Activated CD4-positive, alpha-beta T cell treated with anti-CD3 and anti-CD28 coated beads for 1 hour (primary cell): ENCODE measurements at places on chromosomes 16 and 17.

- no peak for DNase-seq
Measured at GRCh38 chr17:64378890-64379354, 11.7 kb downstream of the PECAM1 start.

DNA sequence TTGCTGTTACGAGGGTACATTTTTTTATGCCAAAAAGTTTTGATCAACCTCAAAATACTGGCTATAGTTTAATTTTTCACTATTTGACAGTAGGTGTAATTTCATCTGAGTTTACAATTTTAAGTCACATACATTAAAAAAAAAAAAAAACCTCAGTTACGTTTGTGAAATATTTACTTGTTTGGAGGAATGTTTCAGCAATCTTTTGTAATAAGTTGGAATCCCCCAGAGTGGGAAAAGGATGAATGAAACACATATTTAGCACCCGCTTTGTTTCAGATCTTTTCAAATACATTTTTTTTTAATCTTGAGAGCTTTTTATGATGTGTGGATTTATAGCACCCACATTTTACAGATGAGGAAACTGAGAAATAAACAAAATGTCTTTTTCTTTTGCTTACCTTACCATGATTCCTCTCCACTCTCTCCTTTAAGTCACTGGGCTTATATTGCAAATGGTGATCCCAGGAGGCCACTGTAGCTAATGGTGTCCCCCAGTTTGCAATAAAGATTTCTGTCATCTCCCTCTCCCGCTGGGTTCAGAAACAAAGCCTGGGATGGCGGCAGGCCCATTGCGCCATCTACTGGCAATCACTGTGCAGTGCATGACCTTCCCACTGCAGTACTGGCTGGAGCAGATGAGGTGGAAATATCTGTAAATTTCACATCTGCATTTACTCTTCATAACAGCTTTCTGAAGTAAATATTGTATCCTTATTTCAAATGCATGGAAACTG lies 27.7 kb downstream of the TBC1D3B start:
- peak; percentile 39 for DNase-seq

DNA sequence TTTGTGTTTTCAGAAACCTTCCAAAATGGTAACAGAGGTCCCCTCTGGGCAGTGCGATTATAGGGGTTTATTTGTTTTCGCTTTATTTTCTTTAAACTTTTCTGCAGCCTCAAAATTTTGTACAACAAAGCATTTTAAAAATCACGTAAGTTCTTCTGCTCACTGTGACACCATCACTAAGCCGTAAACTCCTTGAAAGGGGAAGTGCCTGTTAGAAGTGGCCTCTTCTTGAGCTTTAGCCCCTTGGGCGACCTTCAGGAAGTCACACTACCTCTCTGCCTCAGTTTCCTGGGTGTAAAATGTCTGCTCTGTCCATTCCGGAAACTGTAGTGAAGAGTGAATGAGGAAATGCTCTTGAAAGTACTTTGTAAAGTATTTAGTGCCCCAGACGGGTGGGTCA lies 26.6 kb downstream of the ARHGAP27 start:
- DNase-seq = no peak

DNA sequence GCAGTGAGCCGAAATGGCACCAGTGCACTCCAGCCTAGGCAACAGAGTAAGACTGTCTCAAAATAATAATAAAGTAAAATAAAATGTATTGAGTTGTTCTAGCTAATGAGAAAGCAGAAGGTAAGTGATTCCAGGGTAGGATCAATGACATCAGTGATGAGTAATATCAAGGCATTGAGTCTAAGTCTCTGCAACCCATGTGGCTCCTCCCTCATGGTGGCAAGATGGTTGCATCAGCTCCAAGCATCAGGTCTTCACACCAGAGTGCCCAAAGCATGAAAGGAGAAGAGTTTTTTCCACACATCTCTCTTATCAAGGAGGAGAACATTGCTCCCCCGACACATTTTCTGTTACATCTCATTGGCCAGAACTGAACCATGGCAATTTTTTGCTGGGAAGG lies 34.8 kb upstream of the GAS7 start:
- DNase-seq = no peak

- no peak for DNase-seq
Measured at GRCh38 chr16:51579652-51580360, 428.7 kb upstream of the SALL1 start.

GRCh38 chr17:38326996-38327792 lies 16.6 kb downstream of the GPR179 start:
- no peak for DNase-seq

DNA sequence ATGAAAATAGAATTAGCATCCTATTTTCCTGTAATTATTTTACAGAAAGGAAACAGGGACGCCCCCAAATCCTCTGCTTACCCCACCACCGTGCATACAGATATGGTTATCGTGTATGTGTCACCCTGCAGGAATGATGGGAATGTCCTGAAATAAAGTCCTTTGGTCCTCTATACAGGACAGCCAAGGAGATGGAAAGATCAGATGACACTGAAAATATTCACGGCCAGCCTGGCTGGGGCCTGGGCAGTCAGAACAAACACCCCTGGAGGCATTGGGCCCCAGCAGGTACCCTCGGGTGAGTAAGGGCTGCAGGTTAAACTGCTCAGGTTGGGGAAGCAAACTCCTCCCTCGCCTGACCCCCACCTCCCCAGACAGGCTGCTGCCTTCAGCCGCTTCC lies 368.0 kb downstream of the FOXL1 start:
- DNase-seq = no peak

- no peak for DNase-seq
Measured at GRCh38 chr17:78159575-78160158, 8.7 kb upstream of the SYNGR2 start.

GRCh38 chr16:78976212-78976611 lies 624.3 kb downstream of the MAF start:
- no peak for DNase-seq

GRCh38 chr17:75485688-75486087 lies 29.3 kb downstream of the TMEM94 start:
- DNase-seq = no peak

DNA sequence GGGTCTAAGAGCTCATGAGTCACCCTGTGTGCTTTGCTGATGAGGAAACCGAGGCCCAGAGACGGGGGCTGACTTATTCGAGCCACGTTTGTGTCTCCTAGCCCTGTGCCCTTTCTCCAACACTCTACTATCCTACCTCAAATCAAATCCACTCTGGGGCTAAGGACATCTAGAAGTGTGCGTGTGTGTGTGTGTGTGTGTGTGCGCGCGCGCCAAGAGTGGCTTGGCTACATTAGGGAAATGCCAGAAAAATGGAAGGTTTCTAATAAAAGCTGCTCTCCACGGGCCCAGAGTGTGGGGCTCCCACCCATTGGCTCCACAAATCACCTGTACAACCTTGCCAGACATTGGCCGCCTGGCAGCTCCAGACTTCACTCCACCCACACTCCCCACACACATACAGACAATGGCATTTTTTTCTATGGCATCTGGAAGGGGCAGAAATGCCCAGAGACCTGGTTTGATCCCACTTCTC lies 30.3 kb upstream of the PHOSPHO1 start:
- DNase-seq = no peak

DNA sequence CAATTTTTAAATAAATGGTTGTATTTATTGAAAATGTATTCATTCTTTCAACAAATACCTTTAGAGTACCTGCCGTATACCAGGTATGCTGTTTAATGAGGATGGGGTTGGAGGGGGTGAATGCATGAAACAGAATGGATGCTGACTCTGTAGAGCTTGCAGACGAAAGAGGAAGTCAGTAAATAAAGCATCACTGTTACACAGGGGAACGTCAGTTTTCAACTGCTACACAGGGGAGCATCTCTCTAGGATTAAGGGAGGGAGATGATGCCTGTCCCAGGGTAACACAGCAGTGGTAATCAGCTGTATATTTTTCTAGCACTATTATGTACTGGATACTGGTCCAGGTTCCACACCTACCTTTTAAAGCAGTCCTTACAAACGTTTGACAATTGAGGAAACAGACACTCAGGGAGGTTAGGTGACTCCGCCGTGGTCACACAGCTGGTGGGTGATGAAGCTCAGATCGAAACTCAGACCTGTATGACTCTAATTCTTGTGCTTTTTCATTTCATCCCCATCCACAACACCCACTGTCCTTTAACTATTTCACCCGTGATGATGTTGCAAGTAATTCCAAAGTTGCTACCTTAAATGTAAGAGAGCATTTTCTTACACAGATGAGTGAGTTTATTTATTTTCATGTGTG lies 452.1 kb upstream of the HSBP1 start:
- DNase-seq = no peak

DNA sequence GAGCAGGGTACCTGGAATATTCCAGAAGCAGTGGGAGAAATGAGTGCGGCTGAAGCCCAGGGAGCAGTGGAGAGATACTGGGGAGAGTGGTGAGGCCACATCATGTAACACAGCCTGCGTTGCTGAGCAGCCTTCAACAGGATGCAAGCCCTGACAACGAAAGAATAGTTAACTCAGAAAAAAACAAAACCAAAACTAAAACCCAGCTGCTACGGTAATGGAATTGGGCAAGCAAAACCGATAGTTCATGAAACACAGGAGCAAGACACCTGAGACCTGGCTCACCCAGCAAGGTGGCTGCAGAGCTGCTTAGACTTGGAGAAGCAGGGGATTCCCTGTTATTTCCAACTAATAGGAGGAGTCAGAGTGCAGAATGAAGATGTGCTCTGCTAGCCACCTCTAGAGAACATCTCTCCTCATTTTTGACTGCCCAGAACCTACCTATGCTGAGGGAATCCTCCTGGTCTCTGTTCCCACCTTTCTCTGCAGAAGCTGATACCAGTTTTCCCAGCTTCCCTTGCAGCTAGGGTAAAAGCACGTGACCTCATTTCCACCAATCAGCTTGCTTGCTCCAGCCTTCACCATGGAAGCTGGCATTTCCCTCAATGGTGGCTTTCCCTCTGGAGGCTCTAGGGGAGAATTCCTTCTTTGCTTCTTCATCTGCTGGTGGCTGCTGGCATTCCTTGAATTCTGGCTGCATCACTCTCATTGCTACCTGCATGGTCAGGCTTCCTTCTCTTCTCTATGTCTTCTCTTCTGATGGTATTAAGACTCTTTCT lies 59.4 kb upstream of the XYLT1 start:
- DNase-seq = peak; percentile 8

DNA sequence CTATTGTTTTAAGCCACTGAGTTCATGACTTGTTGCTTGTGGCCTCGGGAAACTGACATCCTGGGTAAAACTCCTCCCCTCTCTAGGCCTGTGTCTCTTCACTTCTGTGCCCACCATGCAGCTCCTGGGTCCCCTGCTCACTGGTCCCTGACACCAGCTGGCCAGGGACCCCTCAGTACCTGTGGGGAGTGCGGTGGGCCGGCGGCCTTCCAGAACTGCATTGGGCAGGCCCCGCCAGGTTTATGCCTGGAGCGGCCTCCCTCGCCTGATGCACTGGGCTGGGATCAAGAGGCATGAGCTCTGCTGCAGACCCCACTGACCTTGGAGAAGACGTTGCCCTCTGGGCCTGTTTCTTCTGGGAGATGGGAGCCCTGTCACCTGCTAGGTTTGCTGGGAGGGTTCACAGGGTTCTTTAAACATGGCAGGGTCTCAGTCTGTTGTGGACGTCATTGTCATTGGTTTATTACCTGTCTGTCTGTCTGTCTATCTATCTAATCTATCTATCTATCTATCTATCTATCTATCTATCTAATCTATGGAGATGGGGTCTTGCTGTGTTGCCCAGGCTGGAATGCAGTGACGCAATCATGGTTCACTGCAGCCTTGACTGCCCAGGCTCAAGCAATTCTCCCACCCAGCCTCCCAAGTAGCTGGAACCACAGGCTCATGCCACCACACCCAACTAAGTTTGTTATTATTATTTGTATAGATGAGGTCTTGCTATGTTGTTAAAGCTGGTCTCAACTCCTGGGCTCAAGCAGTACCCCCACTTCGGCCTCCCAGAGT lies 21.5 kb upstream of the RMI2 start:
- no peak for DNase-seq

- DNase-seq = no peak
Measured at GRCh38 chr17:4165301-4166010, 22.5 kb downstream of the CYB5D2 start.

GRCh38 chr17:80063830-80064585 lies 27.6 kb downstream of the CCDC40 start:
- DNase-seq = no peak

GRCh38 chr17:80979547-80980378 lies 11.9 kb upstream of the CHMP6 start:
- DNase-seq = no peak

DNA sequence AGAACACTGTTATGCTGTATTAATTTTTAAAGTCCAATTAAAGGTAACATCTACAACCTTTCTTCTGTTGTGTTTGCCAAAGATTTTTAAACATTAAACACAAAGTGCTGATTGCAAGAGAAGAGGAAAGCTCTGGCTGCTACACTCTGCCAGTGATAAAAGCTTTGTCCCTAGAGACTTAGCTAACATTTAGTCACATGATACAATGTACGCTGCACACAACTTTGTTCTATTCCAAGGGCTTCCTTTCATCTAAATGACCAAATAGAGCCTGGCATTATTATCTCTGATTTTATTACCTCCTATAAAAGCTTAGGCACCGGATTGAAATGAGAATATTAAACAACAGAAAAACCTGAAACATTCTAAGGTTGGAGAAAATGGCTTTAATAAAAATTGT lies 388.7 kb upstream of the PMFBP1 start:
- DNase-seq = no peak

GRCh38 chr17:57485916-57486881 lies 229.9 kb downstream of the MSI2 start:
- no peak for DNase-seq

GRCh38 chr16:27202923-27203506 lies 311 bp upstream of the KDM8 start:
- no peak for DNase-seq

DNA sequence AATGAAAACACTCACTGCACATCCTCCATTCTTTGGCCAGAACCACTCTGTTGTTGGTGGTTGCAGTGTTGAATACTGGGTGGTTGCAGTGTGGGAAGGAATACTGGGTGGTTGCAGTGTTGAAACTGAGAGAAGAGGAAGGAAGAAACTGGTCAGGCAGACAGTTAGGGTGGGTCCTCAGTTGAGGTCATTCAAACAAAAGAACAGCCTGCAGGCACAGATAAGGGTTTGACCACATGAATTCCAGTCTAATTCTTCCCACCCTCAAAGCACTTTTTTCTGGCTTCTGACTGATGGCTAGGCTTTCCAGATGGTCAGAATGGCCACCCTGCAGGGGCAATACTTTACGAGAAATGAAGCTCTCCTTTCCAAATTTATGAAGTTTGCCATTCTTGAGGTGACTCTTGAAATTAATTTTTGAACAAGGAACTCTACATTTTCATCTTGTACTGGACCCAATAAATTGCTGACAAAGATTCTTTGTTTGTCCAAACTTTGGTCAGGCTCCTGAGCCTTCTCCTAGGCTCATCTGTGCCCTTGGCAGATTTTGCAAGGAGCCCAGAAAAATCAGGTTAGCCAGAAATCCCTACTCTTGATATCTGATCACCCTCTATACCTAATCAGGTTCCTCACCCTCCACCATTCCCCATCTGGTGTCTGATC lies 596.6 kb upstream of the CDH5 start:
- DNase-seq = no peak

DNA sequence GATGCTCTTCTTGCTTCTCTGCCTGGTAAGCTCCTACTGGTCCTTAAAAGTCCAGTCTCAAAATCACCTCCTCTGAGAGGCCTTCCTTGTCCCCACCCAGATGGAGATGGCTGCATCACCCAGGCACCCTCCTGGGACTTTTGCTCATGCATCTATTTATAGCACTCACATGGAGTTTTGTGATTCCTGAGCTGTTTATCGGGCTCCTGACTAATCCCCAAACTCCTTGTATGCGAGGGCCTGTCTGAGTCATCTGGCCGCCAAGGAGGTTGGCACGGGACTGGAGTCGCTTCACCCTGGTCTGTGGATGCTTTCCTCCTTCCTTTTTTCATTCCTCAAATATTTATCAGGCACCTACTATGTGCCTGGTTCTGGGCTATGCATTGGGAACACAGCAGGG lies 2.3 kb upstream of the MAP2K3 start:
- no peak for DNase-seq
